Esophagus squamous epithelium (tissue), 5 donors: ENCODE measurements at places on chromosomes 11 and 22.

DNA sequence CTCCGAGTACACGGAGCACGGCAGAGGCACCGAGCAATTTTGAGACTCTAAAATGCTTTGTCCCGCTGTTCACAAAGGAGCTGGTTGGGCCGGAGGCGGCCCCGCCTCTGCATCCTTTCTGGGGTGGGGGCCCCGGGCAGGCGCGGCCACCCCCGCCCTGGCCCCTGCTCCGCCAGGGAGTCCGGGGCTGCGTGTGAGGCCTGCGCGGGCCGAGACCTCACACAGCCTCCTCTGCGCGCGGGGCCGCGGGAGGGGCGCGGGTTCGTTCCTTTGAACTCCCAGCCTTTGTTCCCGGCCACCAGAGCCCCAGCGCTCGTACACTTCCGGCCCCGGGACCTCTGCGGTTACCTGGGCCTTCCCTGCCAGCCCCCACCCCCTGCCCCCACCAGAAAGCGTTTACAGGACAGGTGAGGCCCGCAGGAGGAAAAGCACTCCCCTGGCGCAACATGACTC, 1.6 kb downstream of the FGF19 start:
- DNase-seq: no peak

DNA sequence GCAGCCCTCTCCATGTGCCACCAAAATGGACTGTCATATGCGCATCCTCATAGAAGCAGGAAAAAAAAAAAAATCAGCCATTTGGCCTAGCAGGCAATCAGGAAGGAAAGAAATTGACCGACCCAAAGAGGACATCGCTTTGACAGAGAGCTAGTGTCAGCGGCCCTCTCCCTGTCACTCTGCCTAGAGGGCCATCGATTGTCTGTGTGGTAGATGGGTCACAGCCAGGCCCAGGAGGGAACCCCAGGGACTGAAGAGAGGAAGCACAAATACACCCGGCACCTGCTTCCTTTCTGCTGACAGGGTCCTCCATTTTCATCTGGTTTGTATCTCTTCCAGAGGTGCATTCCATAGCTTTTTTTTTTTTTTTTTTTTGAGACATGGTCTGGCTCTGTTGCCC, 21.8 kb downstream of the VPS37C start:
- no peak for DNase-seq

- DNase-seq: no peak
Observed at GRCh38 chr11:71255323-71255722, 2.9 kb upstream of the SHANK2 start.

DNA sequence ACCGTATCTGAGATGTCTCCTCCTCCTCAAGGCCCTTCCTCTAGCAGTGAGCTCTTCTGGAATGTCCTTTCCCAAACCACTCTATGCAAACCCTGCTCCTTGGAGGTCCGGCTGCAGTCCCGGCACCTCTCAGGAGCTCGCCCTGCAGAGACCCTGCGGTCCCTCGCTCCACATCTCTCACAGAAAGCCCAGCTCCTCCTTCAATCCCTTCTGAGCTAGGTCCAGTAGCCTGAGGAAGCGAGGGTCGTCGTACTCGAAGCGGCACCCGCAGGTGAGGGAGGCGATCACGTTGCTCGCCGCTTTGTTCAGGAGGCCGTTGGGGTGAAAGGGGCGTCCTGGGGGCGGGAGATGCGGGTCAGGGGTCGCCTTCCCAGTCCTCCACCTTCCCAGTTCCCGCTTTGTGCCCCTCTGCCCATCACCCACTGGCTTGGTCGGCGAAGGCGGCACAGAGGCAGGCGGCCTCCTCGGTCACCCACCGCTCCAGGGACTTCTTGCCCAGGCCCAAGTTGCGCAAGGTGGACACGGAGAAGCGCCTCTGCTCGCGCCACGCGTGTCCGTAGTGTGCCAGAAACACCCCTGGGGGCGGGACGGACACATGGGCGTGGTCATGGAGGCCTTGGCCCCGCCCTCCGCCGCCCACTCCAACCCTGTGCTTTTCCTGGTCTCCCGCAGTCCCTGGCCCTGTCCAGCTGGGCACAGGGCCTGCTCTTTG, 21.5 kb upstream of the CYP2D6 start:
- DNase-seq: no peak

- DNase-seq: no peak
Observed at GRCh38 chr11:94658888-94659287, 91.7 kb downstream of the PIWIL4 start.

DNA sequence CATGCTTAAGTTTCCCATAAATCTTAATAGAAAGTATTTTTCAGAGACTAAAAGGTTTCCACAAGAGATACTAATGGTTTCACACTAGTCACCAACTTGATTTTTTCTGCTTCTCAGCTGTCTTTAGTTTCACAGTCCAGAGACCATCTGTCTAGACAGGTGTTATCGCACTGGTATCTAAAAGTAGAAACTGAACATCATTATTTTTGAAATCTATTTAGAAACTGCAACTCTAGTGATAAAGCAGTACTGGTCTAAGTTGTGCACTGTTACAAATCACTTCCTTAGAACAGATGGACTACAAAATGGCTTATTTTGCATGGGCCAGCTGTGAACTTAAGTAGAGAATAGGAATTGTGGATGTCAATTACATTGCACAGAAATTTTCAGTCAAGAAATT, 78.0 kb downstream of the CNTN5 start:
- no peak for DNase-seq

DNA sequence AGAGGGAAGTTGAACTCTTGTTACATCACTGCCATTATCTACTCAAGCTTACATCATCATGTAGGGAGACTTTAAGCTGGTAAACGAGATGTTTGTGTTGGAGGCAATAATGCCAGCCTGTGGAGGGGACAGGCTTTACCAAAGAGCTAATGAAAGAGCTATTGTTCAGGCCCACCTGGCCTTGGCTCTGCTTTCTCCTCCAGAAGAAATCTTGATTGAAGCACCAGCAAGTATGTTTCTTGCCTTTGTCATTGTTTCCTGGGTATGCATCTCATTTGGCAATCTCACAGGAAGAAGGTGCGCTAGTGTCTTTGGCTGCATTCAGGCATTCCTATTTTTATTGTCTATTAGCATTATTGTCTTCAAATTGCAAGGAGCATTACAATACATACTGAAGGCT, 16.7 kb upstream of the CARD18 start:
- DNase-seq: no peak

- no peak for DNase-seq
Observed at GRCh38 chr11:68051191-68052136, 12.6 kb downstream of the TCIRG1 start.

DNA sequence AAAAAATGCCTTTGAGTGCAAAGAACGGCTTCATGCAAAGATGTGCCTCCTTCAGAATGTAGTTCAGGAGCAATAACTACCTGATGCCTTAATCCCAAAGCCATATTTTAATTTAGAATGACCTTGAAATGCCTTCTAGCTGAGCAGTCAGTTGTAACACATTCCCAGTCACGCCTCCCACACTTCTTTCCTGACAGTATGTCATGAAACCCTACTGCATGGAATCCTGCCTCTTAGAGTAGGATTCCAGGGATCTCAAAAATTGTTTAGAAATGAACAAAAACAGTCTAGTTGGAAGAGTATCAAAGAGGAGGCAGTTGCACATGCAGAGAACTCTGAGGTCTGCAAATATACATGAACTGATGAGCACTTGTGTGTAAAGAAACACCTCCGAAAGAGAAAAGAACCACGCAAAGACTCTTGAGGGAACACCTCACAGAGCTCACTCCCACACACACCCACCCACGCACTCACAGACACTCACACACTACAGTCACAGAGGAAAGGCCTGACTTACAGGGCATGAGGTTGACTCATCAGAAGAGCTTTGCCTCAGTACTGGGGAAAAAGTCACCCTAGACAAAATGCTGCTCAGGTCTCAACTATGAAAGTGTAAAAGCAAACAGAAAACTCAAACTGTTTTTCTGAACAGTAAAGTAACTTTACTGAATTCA, 77.4 kb downstream of the GGTLC2 start:
- no peak for DNase-seq

GRCh38 chr22:21032037-21032867, at the start of gene SLC7A4:
Gene SLC7A4, minus strand, starts transcription at chr22:21032561. Its CDS starts 749 bp downstream, at chr22:21031812.
- DNase-seq: no peak

DNA sequence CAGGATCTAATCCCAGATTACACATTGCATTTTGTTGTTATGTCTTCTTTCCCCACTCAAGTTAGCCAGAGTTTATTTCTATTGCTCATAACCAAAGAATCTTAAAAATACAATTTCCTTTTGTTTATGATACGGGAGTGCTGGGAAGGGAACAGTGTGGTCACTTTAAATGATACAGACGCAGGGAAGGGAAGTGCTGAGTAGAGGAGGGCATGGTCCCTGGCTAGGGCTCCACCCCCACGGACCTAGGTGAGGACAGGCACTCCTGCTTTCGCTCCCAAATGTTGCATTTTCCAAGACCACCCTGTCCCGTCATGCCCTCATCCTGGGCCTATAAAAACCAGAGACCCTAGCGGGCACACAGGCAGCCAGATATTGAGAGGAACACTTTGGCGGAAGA, 30.6 kb upstream of the NARS2 start:
- no peak for DNase-seq

- no peak for DNase-seq
Observed at GRCh38 chr11:123561431-123561800, 93.0 kb downstream of the SCN3B start.

DNA sequence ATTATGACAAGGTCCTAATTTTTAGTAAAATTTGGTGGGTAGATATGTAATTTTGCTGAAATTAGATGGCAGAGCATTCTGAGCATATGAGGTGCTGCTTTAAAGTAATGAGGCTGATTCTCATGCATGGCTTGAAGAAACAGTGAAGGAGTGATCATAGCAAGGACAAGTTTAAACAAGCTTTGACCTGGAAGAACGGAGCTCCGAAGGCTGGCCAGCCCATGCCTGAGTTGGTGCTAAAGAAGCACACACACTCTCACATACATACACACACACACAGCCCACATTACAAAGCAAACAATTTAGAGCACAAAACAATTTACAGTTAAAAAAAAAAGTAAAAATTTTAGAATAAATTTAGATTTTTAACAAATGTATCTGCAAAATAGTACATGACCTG, 150.7 kb downstream of the DCDC1 start:
- DNase-seq: no peak

GRCh38 chr22:19853879-19854777, 546 bp downstream of the GNB1L start:
- no peak for DNase-seq

- DNase-seq: no peak
Observed at GRCh38 chr11:118340449-118340848, 2.1 kb downstream of the CD3D start.

DNA sequence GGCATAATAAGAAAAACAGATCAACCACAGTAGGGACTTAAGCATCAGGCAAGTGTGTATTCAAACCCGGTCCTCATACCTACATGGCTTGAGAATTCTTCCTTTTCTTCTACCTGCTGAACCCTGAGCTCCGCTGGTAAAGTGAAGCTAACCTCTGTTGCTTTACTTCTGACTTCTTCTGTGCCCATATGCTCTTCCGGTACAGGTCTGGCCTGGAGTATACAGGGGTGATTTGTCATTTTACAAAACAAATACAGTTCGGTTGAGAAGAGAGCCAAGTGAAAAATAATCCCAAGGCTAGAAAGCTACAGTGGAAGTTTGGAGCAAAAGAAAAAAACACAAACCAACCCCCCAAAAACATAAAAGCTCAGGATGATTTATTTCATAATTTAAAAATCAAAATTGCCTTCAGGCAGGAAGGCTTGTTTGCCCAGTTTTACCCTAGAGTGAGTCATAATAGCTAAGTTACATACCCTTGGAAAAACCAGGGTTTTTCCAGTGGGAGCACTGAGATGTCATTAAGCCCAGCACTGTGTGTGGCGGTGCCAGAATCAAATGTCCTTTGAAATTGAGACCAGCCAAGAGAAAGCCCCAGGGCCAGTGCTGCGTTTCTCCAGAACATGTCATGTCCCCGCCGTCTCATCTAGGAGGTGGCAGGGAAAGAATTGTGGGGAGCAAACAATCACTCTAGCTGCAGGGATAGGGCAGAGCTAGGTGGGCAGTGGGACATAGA, 305.5 kb upstream of the ISX start:
- no peak for DNase-seq

DNA sequence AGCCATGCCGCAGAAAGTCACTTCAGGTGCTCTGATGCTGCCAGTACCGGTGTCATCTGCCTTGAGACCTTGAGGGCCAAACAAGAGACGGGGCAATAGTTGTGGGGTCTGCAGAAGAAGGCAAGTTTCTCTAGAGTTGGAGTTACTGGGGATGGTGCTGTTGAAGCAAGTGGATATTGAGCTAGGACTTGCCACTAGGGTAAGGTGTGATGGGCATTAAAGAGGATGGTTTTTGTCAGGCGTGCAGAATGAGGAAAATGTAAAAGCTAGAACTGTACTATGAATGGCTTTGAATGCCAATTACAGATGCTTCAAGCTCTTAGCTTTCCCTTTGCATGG, 61.6 kb downstream of the TNRC6B start:
- DNase-seq: no peak

GRCh38 chr11:26782220-26782965, 60.5 kb upstream of the SLC5A12 start:
- no peak for DNase-seq

DNA sequence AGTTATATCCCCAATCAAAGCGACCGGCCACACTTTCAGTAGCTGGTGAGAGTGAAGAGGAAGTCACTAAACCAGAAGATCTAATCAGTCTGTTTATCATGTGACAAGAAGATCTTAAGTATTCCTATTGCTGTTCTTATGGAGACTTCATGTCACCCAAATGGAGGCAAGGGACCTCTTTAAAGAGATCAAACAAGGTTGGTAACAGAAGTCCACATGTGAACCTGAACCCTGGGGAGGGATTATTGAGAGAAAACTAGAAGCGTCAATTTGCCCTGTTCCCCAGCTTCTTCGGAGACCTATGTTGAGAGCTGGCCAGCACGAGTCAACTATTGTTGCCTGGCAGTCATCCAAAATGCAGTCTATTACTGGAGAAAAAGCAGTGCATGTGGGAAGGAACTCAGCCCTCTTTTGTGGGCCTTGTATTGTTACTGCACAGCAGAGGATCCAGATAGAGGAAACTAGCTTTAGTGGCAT, 76.9 kb upstream of the CTSC start:
- DNase-seq: no peak

- no peak for DNase-seq
Observed at GRCh38 chr11:35893796-35894475, 49.9 kb upstream of the LDLRAD3 start.

GRCh38 chr22:37560608-37561211, 430 bp downstream of the CDC42EP1 start:
- no peak for DNase-seq

- DNase-seq: no peak
Observed at GRCh38 chr22:38881464-38881871, 9.5 kb upstream of the CBX6 start.

DNA sequence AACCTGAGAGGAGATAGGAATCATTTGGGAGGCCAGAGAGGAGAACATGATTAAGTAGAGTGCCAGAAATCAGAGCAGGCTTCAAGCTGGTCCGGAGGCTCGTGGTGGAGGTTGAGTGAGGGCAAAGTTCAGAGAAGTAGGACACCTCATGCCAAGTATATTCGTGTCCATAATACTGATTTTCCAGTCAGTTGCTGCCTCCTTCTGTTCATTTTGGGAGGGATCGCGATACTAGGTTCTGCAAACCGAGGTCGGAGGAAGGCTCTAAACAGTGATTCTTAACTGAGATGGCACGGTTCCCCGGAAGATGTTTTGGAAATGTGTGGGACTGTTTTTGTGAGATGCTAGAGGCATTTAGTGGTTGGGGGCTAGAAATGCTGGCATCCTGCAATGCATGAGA, 13.6 kb upstream of the CD3E start:
- DNase-seq: no peak
